ENCODE measurements at places on chromosomes 5 and 9. TPM values are rescaled to one million over a fixed set of nuclear protein-coding genes. Genes with fewer than 3 reads are reported as not detected.
A peak's percentile ranks its signal among the peaks of the same experiment; 100 is the strongest.

- no peak for DNase-seq
Measured at GRCh38 chr9:109411798-109412352, 86.2 kb downstream of the PTPN3 start.

DNA sequence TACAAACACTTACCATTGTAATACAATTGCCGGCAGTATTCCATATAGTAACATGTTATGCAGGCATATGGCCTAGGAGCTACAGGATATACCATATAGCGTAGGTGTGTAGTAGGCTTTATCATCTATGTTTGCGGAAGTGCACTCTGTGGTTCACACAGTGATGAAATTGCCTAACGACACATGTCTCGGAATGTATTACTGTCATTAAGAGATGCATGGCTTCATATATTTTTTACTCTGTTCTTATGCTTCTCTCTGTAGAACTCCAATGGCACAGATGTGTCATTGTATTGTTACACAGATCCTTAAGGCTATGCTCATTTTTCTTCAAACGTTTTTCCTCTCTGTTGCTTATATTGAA lies 19.2 kb upstream of the ANKRD18A start:
- DNase-seq, result no peak

Gene KCNIP1
- 3.1 TPM for total RNA-seq

Gene EGFLAM
- total RNA-seq, result 0.08 TPM

Gene SPATA31C1
- total RNA-seq, result not detected

Gene TOMM5
- total RNA-seq, result 131 TPM

Gene NTMT1
- total RNA-seq, result 30.8 TPM

- no peak for DNase-seq
Measured at GRCh38 chr9:77014597-77015263, 4.7 kb upstream of the FOXB2 start.

Gene RELL2
- 10.1 TPM for total RNA-seq

DNA sequence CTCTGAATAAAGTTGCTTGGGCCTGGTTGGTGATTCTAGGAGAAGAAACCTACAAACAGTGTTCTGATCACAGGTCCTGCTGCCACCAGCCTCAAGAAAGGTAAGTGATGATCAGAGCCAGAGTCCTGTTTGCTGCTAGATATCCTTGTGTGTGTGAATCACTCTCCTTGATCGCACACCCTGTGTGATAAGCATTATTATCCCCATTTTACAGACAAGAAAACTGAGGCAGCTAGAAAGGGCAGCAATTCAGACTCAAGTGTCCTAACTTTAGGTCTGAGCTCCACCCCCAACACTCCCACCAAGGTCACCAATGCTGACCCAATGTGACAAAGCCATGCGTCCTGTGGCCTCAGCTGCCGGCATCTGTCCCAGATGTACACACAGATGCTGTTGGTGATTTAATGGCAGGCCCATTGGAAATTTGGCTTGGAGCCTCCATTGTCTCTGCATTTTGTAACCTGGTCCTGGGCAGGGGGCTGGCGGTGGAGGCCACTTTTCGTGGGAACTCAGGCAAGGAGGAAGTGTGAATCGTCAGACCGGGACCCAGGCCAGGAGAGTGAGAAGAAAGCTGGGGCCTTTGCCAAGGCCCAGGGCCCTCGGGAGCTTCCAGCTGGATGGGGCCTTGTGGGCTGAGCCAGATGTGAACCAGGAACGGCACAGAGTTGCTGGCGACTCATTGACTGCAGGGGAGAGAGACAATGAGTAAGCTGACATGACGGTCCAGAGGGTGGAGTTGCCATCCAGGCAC lies 29.8 kb upstream of the GGTA1 start:
- peak; percentile 4 for DNase-seq

- DNase-seq, result no peak
Measured at GRCh38 chr5:179906795-179907555, 722 bp downstream of the TBC1D9B start.

Gene CXCL14
- not detected for total RNA-seq

DNA sequence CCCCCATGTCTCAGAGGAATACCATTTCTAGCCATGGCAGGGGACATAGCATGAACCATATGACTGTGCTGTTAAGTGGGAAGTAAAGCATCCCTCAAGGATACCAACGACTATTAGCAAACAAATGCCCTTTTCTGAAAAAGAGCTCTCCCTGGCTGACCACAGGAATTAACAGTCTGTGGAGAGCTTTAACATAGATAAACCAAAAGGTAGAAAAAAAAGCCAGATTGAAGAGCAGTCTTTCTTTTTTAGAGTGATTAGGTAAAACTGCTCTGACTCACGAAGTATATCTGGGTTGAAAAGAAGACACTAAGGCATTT lies 532.7 kb upstream of the DMAC1 start:
- no peak for DNase-seq

Gene PITX1
- 25.0 TPM for total RNA-seq

Gene GALNT10
- 41.6 TPM for total RNA-seq
